ENCODE measurements at places on chromosomes 3 and 15. TPM values are rescaled to one million over a fixed set of nuclear protein-coding genes. Genes with fewer than 3 reads are reported as not detected.

Gene PLCB2
- total RNA-seq = 5.1 TPM

Gene MED12L
- total RNA-seq = 0.05 TPM

Gene RLBP1
- not detected for total RNA-seq

Gene LYZL4
- total RNA-seq = not detected

Gene TIMMDC1
- 36.3 TPM for total RNA-seq

Gene SLC4A7
- 65.0 TPM for total RNA-seq

Gene TM4SF1
- total RNA-seq = 810 TPM

Gene CCDC13
- 1.5 TPM for total RNA-seq

Gene CADPS
- not detected for total RNA-seq

Gene NANOGP8
- total RNA-seq = not detected

Gene CCR5
- not detected for total RNA-seq

Gene IL1RAP
- total RNA-seq = 12.5 TPM

Gene CAV3
- total RNA-seq = not detected

Gene DCBLD2
- total RNA-seq = 175 TPM

Gene BRPF1
- 24.8 TPM for total RNA-seq

Gene SLC28A2
- total RNA-seq = not detected

Gene SSUH2
- not detected for total RNA-seq

Gene GXYLT2
- total RNA-seq = 4.8 TPM

DNA sequence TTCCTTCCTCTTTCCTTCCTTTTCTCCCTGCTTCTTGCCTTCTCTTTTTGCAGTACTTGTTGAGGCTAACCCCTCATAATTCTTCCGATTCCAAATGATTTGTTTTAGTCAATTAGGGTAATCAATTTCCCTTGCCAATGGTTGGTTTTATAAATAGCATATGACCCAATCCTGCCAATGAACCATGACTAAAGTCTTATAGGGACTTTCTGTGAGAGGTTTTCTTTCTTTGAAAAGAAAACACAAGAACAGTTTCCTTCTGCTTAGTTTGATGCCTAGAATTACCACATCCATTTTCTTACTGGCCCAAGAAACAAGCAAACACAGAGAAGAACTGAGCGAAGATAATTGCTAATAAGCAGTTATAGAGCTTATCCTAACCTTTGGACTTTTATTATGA, 292.5 kb upstream of the SATB1 start:
- DNase-seq = no peak

GRCh38 chr3:52983828-52984227, 62.0 kb downstream of the SFMBT1 start:
- no peak for DNase-seq

GRCh38 chr3:171113716-171114115, 87.2 kb upstream of the SLC2A2 start:
- DNase-seq = no peak

DNA sequence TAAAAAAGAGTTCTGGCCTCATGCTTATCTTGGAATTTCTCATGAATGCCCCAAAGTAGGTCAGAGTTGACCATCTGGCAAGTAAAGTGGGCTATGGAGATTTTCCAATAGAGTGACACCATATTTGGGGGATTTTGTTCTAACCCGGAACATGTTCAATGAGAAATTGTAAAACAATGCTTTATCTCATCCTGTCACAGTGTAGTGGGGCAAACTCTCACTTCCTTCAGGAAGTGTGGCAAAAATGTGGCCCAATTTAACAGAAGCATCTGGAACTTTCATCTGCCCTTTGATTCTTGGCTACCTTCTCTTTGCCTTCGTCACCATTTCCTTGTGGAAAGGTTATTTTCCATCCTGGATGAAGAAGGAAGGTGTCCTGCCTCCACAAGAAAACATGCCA, 70.8 kb downstream of the ADAMTS9 start:
- peak; percentile 95 for DNase-seq

GRCh38 chr15:89817701-89818280, 3.1 kb upstream of the ANPEP start:
- no peak for DNase-seq

GRCh38 chr15:69881302-69881670, 216.4 kb downstream of the TLE3 start:
- no peak for DNase-seq

DNA sequence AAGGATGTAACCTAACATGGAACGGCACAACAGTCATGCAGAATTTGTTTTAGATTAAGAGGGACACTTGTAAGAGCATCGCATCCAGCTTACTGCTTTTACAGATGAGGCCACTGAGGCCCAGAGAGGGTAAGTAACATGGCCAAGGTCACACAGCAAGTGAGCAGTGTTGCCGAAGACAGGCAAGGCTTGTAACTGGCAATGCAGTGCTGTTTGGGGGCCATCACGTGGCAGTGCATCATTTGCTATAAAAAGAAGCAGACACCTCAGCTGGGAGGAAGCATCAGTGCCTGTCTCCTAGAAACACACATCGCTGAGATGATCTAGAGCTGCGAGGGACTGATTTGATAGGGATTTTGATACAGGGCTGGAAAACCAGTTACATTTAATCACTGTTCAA, 108.2 kb upstream of the PROK2 start:
- DNase-seq = no peak

GRCh38 chr3:161879470-161879869, 382.9 kb downstream of the OTOL1 start:
- DNase-seq = no peak

GRCh38 chr15:61444585-61444984, 215.5 kb upstream of the RORA start:
- no peak for DNase-seq

DNA sequence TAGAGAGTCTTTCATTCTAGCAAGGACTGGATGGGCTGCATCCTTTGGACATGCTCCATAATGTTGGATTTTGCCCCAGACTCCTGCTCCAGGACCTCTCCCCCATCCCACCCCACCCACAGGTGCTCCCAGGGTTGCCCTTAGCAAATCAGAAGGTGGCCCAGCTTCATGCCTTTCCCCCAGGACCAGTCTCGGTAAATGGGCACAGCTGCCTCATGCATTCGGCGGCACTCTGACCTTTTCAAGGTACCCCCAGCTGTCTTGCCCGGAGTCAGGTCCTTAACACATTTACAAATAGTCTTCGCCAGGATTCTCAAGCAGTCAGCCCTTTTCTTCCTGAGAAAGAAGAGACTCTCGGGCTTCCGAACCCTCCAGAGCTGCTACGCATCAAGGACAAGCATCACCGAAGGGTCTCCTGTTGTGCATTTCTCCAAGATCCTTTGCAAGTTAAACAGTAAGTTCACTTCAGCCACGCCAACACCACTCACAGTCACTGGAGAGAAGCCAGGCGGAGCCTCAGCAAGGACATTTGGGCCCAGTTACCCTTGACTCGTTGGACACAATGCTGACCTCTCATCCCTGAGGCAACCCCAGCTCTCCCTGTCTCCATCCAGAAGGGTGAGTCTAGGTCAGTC, 287.8 kb downstream of the FAM43A start:
- DNase-seq = no peak

GRCh38 chr3:47365213-47366153, 15.3 kb upstream of the PTPN23 start:
- no peak for DNase-seq

GRCh38 chr3:195042743-195043606, 228.0 kb downstream of the XXYLT1 start:
- DNase-seq = no peak

DNA sequence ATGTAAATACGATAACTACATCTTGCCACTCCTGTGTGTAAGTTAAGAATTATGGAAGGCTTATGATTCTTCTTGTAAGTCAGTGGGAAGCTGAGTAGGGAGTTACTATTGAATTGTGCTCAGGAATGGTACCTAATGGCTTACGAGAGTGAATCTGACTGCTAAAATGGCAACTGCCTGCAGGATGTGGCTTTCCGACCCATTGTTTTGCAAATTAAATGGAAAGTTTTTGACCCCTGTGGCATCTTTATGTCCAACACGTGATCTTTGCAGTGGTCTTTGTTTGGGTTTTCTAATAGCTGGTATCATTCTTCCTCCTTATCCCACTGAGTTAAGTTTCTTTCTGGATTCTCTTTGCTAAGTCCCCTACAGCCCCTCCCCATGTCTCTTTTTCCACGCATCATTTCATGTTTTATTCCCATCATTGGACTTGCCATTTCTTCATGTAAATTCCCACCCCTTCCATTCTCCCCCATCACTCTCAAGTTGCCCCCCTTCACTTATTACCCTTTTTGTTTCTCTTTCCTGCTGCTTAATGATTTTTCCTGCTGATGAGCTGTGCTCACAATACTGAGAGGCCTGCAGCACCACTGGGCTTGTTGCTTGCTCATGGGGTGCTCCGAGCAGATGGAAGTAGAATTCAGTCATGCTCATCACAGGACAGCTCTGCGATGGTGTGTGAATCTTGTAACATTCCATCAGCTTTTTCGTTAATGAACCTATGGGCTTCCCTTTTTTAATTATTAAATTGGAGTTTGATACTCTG, 428.2 kb upstream of the IL12A start:
- DNase-seq = no peak

DNA sequence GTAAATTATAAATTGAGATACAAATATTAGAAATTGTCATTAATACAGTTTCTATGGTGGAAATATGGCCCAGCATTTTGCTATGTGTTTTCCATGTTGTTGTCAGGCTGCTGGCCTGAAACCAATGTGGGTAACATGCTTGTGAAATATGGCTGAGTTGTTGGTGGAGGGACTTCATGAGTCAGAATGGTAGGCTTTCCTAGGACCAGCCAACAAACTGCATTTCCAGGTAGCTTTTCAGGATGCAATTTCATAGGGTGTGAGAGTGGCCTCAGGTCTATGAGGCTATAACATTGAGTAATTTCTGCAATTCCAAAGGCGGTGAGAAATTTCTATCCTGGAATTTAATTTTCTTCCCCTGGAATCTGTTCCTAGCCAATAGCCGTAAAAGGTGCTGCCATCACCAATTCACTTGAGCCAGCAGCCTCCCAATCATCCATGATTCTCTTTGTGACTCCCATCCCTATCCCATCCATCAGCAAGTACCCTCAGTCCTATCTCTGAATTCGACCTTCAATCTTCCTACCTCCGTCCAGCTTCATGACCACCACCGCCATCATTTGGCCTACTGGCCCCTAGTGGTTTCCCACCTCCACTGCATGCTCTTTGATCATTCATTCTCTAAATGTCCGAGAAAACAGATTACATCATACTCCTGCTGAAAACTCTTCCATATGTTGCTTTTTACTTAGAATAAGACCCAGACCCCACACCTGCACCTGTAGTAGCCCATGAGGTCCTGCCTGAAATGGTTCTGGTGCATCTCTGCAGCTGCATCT, 276.6 kb upstream of the CFAP20DC start:
- DNase-seq = no peak

GRCh38 chr3:106103383-106103782, 234.6 kb upstream of the CBLB start:
- DNase-seq = no peak

- no peak for DNase-seq
Measured at GRCh38 chr3:102161384-102162006, 273.3 kb upstream of the ZPLD1 start.

- DNase-seq = no peak
Measured at GRCh38 chr15:48336940-48337339, 5.7 kb downstream of the DUT start.

- DNase-seq = no peak
Measured at GRCh38 chr3:194134231-194134756, 1.7 kb upstream of the HES1 start.

GRCh38 chr3:14773281-14773680, 45.5 kb upstream of the FGD5 start:
- no peak for DNase-seq

GRCh38 chr15:67180514-67181191, 73.8 kb downstream of the AAGAB start:
- no peak for DNase-seq

GRCh38 chr15:33701304-33701696, 267.0 kb upstream of the CHRM5 start:
- no peak for DNase-seq

DNA sequence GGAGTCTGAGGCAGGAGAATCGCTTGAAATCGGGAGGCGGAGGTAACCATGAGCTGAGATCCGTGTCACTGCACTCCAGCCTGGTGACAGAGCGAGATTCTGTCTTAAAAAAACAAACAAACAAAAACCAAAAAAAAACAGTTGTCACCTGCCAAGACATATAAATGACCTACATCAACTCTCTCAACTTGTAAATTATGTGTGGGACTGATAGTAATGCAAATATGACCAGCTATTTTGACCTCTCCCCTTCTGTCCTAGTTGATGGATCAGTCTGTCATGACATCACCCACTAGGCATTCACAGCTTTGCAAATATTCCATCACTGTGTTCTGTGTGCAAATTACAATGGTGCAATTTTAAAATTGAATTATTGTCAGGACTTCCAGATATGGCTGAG, 175.4 kb downstream of the EBLN2 start:
- no peak for DNase-seq

DNA sequence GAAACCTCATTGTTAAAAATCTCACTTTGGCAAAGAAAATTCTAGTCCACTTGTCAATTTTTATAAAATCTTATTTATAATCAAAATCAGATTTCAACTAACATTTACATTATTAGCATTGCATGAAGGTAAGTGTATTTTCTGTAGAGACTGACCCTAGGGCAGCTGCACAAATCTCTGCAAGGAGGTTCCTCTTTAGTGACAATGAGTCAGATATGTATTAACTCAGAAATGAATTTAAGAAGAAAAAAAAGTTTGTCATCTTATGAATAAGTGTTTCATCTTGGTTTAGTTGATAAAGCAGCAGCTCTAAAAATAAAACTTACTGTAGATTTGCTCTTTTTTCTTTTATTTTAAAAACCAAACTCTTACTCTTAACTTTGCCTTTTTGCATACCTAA, 9.0 kb upstream of the GNB4 start:
- no peak for DNase-seq

DNA sequence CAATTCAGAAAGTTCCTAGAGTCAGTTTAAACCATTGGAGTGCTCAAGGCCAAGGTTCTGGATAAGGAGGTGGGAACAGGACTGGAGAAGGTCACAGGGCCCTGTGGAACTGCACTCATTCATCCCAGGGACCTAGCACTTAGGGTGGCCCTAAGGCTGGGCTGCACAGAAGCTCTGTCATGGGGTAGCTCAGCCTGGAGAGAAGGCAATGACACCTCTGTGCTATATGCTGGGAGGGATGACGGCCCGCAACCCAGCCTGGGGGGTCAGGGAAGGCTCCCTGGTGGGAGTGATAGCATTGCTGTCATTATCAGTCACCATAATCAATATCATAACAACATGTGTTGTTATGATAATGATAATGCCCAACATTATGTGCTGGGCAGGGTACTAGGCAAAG, 13.4 kb downstream of the RBP1 start:
- DNase-seq = no peak

GRCh38 chr3:7205962-7206361, 345.0 kb downstream of the GRM7 start:
- DNase-seq = no peak

- DNase-seq = no peak
Measured at GRCh38 chr15:72865486-72865885, 81.9 kb upstream of the ADPGK start.
